HT-29 (cell line): ENCODE measurements at places on chromosomes 13 and 19. TPM values are rescaled to one million over a fixed set of nuclear protein-coding genes. Genes with fewer than 3 reads are reported as not detected.

DNA sequence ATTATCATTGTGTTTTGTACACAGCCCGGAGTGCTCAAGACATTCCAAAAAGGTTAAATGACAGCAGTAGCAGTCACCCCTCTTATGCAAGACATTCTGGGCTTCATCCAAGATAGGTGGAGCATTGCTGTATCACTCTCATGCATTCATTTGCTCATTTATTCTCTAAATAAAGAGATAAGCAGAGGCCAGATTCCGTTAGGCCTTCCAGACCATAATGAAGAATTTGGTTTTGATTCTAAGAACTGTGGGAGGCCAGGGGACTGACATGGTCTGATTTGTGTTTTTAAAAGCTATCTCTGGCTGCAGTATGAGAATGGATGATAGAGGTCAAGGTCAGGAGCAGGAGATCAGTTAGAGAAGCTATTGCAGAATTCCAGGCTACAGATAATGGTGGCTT lies 145.8 kb downstream of the KCNRG start:
- DNase-seq: no peak

- no peak for DNase-seq
Measured at GRCh38 chr19:33701565-33701964, 79.8 kb downstream of the CHST8 start.

DNA sequence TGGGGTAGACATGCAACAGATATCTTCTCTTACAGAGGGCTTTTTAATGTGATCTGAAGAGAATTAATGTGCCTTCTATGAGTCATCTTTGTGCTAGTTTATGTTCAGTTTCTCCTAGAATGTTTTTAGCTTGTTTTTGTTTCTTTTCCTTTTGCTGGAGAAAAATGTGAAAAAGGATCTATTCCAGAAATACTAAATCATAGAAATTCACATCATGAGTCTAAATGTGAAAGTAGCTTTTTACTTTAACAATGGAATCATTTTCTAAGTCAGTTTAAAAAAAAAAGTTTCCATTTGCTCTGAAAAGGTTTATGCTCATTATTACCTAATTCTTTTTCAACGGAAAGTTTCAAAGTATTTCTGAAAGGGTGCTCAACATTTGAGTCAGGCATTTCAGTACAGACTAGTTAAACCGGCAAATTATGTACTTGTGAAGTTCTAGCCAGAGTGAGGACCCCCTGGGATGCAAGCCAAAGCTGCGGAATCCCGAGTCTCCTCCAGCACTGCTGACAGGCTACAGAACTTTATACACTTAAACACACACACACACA lies 72.9 kb downstream of the SPATA13 start:
- no peak for DNase-seq

DNAAF3 gene
- total RNA-seq: 17.3 and 21.1 TPM in 2 replicates

DNA sequence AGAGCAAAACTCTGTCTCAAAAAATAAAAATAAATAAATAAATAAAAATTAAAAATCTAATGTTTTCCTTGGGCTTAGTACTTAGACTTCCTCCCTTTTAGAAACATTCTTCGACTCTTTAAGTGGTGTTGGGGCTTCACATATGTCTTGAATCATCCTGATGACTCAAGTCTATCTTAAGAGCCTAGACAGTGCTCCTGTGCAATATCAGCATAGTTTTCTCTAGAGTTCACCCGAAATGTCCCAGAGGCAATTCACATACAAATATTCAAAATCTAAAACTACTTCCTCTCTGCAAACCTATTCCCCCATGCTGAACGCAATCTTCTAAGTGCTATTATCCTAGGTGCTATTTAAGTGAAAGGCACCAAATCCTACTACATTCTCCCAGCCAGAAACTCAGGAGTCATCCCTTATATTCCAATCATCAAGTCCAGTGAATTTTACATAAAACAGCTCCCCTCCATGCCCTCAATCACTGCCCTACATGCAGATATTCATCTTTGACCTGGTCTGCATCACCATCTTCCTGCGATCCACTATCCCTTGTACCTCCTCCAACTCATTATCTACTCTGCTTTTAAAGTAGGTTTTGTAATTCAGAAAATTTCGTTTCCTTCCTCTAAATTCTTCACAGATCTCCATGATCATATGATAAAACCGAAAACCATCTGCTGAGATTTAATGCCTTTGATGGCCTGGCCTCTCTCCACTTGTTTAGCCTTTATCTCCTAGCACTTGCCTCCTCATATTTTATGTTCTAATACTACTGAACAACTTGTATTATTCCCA lies 102.7 kb downstream of the ELF1 start:
- DNase-seq: no peak

DNA sequence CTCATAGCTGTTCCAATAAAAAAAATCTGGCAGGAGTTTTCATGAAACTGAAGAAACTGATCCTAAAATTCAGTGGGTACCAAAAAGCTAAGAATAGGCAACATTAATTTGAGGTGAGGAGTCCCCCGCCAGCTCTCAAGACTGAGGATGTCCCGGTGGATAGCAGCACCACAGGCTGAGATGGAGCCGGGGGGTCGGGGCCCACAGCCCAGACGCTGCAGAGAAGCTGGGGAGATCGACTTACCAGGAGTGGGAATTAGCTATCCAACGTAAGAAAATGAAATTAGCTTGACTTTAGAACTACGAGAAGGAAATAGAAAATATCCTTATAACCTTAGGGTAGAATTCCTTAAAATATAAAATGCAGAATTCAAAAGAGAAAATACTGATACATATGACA lies 23.2 kb upstream of the DCUN1D2 start:
- no peak for DNase-seq

DNA sequence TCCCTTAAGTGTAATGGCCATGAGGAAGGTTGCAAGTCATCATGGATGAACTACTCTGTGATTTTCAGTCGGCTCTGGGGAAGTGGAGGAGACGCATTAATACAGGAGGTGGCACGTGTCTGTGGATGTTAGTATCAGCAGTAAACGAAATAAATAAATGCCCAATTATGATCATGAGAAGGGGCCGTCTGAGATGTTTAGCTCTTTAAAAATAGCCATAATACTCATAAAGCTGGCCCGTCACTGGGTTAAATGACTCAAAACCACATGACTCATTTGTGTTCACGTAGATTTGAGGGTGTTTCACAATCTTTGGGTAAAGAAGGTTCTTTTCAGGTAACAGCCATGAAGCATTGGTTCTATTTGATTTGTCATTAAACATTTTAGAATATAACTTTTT lies 620.6 kb downstream of the GPC6 start:
- no peak for DNase-seq

- DNase-seq: no peak
Measured at GRCh38 chr19:10068205-10068604, 17.9 kb upstream of the SHFL start.

DNA sequence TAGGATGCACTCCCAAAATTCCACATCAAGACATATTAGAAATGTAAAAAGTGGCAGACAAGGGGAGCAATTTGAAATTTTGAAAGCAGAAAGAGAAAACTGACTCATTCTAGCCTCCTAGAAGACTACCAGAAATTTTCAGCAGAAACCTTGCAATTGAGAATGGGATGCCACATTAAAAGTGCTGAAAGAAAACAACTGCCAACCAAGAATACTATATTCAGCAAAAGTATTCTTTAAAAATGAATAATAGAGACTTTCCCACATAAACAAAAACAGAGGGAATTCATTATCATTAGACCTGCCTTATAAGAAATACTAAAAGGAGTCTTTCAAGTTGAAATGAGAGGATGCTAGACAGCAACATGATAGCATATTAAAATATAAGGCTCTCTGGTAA lies 78.3 kb upstream of the HTR2A start:
- no peak for DNase-seq

- DNase-seq: no peak
Measured at GRCh38 chr19:30224689-30225606, 147.2 kb upstream of the ZNF536 start.

GRCh38 chr13:40394304-40394985 lies 272.0 kb downstream of the FOXO1 start:
- no peak for DNase-seq

ARHGAP33 gene
- 4.0 and 57.4 TPM in 2 replicates for total RNA-seq

CCDC159 gene
- total RNA-seq: 3.5 and 9.2 TPM in 2 replicates

DNA sequence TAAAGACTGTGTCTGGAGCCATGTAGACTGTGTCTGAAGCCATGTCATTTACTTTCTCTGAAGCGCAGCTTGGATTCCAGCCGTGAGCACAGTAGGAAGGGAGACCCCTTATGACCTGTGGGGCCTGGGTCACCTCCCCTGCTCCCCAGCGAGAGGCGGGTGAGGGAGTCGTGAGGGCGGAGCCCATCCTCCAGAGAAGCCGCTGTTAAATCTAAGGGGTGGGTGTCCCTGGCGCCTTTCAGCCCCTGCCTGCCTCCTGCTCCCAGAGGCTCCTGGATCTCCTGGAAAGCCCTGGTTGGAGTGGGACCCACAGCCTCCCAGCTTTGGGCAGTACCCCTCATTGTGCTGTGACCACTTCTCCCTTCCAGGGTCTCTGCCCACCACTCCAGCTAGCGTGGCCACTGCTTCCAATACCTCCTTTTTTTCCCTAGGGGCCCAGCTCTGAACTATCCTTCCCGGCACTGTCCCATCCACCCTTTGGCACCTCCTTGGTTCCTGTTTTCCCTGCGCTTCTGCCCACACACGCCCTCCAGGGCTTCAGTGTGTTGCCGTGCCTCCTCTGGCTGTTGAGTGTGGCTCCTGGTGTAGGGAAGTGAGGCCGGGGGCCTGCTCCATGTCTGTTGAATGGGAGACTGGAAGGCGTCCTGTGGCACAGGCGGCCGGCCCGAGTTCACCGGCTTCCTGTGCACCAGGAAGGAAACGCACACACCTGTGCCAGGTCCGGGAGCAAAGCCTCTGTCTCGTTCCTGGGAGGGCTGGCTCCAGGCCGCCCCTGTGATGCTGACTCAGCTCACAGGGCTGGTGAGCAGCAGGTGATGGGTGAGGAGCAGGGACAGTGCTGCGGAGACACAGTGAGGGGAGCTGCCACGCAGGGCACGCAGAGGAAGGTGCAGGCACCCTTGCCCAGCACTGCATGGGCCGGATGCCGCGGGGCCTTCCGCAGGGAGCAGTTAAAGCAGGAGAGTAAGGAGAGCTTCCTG lies 29.4 kb downstream of the ATP4B start:
- no peak for DNase-seq
